ENCODE measurements at places on chromosomes 11 and 22.

GRCh38 chr11:120241277-120241676, 1.3 kb downstream of the POU2F3 start:
- DNase-seq, result no peak

DNA sequence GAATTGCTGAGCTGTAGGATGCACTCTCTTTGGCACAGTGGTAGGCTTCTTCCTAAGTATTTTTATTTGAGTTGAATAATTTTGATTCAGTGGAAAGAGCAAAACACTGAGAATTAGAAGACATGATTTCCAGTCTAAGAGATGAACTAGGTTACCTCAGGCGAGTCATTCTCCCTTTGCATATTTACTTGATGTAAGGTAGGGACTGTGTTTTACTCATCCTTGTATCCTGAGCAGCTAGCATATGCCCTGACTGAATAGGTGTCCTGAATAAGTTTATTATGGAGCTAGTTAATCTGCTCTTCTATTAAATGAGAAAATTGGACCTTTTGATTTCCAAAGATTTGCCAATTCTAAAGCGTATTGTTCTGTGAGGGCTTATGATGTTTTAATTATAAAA, 50.7 kb downstream of the STIM1 start:
- no peak for DNase-seq

DNA sequence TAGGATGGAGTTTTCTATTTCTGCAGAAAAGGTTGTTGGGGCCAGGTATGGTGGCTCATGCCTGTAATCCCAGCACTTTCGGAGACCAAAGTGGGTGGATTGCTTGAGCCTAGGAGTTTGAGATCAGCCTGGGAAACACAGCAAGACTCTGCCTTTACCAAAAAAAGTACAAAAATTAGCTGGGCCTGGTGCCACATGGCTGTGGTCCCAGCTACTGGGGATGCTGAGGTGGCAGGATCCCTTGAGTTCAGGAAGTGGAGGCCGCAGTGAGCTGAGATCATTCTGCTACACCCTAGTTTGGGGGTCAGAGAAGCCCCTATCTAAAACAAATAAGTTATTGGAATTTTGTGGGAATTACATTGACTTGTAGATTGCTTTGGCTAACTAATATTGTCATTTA, 71.7 kb downstream of the FDX1 start:
- no peak for DNase-seq

DNA sequence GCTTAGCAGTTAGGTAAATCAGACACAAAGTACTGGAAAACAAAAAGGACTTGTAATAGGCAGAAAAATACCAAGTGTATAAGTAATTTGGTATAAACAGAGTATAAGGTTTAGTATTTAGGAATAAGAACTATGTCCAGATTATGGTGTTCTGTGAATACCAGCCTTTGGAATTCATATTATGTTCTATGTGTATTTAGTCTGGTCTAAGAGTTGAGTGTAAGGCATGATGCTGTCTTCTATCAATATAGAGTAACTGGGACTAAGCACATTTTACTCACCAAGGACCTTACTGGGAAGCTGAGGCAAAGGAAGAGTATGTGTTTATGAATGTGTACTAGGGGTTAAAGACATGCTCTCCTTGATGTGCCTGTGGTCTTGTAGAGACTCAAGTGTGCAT, 9.5 kb downstream of the SDHD start:
- no peak for DNase-seq

DNA sequence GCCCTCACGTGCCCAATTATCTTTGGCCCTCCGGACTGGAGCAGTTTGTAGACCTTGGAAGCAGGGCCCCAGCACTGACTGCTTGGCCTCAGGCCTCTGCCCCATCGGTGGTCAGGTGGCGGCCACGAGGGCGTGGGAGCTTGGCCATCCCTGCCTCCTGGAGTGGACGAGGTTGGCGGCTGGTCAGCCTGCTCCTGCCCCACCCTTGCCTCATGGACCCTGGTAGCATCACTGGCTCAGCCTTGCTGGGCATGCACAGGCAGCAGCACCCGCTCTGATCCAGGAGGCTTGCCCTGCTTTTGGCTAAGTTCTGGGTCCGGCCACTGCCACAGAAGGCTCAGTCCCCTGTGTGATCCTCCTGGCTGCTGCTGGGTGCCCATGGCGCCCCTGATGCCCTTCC, 4.1 kb downstream of the KRTAP5-3 start:
- no peak for DNase-seq

Measured in SHP77 (cell line).